ENCODE measurements at places on chromosomes 7 and 10.

- DNase-seq: no peak
Measured at GRCh38 chr10:132465193-132465888, 68.3 kb downstream of the PWWP2B start.

DNA sequence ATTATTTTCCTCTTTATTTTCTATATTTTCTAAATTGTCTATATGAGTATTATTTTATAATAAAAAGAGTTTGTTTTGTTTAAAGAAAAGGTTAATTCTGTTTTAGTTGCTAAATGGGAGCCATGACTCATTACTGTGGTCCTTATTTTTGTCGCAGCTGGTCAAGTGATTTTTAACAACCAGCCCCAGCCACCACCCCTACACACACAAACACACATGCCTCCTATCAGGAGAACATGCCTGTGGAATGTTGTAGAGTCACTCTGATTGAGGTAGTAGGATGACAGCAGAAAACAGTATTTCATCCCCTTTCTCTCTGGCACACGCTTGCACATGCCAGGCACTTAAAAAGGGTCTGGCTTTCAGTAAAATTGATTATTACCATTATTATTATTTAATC lies 68.6 kb upstream of the GDF10 start:
- no peak for DNase-seq

DNA sequence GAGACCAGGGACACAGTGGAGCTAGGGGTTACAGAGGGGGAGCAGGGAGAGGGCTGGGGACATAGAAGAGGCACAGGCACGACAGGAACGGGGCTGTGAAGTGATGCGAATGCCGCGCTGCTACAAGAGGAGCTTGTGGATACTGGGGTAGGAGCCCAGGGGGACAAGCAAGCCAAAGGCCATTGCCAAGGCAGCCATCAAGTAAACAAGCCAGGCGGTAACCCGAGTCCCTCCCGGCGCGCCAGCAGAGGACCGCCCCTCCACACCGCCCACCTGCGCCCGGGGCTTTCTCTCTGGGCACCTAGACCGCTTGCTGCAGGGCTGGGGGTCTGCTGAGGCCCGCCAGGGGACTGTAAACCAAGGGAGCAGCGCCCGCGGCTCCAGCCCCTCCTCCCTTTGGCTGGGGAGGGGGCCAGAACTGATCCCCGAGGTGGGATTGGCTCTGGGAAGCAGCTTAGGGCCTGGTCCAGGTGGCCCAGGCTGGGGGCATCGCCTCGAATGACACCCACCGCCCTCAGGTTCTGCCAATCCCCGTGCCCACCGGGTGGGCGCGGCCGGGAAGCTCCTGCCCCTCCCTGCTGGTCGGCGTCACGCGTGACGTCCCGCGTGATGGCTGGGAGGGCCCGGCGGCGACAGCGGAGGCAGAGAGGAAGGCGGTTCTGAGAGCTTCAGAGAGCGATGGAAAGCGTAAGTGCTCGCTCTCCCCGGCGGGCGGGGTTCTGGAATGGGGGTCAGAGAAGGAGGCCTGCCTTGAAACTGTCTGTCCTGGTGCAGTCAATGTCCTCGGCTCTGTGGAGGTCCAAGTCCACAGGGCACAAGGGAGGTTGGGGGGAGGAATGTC lies 982 bp downstream of the SFXN3 start:
- peak; percentile 80 for DNase-seq

DNA sequence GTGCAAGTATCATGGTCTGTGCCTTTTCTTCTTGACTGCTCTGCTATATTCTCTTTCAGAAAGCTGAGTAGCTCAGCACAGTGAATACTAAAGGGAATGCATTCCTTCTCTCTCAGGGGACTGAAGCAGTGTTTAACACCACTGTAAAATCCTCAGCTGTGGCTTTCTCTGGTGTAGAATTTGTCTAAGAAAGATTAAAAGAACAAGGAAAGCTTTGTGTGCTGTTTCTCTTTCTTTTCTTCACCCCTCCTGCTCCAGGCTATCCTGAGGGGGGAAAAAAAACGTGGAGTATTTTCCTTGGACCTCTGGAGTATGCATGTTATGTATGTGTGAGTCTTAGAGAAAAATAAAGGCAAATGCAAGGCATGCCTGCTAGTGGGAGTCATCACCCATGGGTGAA lies 383.9 kb downstream of the AUTS2 start:
- DNase-seq: no peak

DNA sequence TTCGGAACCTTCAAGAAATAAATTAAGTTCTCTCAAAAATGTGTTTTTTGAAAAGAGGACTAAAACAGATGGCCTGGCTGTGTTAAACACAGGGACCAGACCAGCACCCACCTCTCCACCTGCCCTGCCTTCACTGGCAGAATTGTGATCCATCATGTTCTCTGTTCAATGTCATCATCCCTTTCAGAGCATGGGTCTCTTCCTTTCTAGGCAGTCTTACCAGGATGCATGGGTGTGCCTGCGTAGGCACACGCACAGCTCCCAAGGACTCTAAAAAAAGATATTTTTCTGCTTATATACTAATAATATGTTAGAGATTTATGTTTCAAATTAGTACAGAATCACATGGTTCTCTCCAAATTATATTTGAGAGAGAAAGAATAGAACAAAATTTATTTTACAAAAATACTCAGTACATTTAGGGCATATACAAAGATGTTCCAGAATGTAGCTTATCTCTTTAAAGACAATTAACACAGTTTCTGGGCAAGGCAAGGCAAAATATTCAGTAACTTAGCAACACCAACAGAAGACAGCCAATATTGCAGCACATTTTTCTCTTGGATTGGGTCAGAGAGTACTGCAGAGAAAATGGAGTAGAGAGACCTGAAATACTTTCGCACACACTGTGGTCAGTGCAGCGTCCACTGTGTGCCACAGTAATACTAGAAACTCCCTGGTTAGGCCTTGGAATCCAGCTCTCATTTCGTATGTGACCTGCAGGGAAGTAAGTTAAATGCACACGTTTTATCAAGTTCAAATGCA lies 52.8 kb downstream of the EGFR start:
- DNase-seq: no peak

GRCh38 chr7:155858521-155859061 lies 46.3 kb upstream of the SHH start:
- no peak for DNase-seq

- DNase-seq: no peak
Measured at GRCh38 chr10:103616705-103617601, 123.4 kb downstream of the NEURL1 start.

DNA sequence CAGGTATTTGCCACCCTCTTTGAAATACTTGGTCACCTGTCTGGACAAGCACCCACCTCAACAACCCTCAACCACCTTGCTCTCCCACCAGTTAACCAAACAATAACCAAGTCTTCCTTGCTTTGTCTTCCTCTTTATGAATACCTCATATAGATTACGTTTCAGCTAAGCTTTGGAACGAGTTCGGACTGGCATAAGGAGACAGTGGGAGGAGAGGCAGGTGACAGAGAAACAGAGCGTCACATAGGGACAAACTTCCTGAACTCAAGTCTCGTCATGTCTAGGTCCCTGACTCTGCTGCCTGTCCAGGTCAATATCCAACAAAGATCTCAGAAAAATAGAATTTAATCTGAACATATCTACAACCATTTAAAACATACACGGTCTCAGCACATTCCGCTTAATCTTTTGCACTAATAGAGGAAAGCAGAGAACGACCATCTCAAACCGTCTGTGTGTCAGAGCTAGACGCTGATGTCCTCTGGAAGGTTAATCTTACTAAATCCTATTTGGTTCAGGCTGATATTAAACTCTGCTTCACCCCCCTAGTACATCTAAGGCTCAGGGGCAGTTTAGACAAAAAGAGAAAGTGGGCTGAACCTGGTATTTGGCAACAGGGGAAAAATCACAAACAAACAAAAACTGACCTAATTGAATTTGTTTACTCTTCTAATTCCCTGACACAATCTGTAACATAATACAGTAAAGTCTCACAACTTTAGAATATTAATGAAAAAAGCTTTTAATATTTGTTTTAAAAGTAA lies 26.4 kb upstream of the SVOPL start:
- DNase-seq: no peak

- no peak for DNase-seq
Measured at GRCh38 chr10:114876169-114876568, 54.6 kb downstream of the FHIP2A start.

DNA sequence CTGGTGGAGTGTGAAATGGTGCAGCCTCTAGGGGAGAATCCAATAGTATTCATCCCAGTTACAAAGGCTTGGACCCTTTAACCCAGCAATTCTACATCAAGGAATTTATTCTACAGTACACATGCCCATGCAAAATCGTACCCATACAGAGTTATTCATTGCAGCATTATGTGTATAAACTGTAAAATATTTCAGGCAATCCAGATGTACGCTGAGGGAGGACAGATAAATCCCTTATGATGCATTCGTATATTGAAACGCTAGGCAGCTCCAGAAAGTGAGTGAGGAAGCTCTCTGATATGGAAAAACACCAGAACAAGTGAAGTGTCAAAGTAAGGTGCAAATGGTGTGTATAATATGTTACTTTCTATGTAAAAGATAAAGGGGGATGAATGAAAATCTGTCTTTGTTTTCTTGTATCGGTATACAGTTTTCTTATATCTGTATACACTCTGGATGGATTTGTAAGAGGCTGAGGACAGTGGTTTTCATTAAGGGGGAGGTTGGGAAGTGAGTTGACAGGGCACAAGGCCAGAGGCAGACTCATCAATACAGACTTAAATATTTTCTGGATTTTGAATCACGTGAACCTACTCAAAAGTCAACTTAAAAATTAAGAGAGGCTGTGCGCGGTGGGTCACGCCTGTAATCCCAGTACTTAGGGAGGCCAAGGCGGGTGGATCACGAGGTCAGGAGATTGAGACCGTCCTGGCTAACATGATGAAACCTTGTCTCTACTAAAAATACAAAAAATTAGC lies 17.1 kb downstream of the VWA2 start:
- no peak for DNase-seq

DNA sequence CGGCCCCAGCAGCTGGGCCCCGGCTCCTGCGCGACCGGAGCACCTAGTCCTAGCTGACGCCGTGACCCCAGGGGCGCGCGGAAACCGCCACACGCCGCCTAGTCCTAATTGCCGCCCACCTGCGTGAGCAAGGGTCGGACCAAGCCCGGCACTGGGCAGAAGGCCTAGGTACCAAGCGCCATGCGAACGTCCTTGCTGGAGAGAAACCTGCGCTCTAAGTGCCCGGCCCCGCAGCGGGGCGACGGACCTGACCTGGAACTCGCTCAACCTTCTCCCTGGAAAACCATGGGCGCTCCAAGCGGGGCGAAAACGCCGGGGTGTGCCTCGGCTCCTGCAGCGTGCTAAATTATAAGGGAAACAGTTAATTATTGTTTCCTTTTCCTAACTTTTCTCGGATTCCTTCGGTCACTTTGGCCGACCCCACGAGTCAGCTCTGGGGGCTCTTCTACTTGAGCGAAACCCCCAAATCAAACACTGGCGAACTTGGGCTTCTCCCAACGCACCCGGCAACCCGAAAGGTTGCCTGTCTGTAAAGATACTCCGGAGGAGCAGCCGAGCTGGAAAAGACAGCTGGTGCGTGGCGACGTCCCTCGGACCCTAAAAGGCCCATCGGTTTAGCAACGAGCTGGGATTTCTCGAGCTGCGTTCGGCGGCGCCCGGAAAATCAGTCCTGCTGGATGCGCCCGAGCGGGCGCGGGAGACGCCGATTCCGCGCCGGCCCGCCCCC lies 5.3 kb upstream of the EBF3 start:
- no peak for DNase-seq

- no peak for DNase-seq
Measured at GRCh38 chr7:28958235-28958979, at the start of gene TRIL. TSS of gene TRIL (minus strand) at chr7:28958330. CDS start at chr7:28958046, 284 bp downstream.

GRCh38 chr10:110774069-110775019 lies 97.4 kb upstream of the PDCD4 start:
- DNase-seq: no peak

DNA sequence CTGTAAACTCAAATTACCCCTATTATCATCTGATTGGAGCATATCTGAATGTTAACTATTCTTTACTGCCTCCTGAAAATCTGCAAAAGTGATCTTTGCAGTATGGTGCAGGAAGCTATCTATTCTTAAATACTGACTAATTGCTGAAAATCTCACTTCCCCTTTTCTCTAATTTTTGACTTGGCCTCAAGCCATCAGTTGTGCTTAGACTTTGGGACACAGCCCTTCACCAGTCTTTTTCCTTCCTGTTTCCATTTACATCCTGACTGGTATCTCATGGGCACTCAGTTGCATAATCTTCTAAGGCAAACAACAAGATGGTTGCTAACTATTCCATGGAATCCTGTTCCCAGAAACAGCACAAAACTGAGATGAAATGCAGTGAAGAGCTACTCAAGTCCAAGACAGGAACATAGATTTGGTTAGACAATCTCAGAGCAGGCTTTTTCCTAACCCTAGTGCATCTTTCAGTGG lies 228.5 kb downstream of the SORCS1 start:
- no peak for DNase-seq

DNA sequence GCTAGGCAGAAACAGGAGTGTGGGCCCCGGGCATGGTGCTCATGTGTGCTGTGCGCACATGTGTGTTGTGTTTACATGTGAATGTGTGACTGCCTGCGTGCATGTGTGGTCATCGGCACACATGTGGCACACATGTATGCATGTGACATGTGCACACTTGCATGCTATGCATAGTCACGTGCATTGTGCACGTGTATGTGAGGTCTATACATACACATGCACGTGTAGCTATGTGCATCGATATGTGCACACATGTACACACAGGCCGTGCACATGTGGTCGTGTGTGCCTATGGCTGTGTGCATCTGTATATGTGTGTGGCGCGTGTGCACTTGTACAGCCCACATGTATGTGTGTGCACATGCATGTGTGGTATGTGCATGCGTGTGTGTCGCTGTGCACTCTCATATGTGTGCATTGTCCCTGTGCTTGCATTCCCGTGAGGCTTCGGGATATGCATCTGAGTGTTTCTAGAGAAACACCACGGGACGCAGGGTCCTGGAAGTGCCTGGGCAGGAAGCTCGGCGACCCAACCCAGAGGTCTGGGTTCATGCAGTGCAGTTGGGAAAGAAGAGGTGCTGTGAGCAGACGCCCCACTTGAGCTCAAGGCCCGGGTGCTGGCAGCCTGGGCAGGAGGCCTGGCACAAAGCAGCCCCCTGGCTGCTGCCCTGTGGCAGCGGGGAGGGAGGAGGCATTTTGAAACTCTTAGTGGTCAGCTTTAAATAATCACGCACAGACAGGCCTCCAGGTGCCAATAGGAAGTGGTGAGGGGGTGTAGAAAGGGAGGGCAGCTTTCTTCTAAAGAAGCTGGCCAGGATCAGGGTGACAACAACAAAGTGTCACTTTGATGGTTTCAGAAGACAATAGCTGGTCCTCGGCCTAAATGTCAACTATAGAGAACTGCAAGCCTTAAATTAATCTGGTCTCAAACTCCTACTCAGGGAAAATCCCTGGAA lies 410.0 kb upstream of the MGMT start:
- DNase-seq: no peak

GRCh38 chr7:153641199-153641598 lies 411.0 kb upstream of the DPP6 start:
- no peak for DNase-seq

Measured in T-helper 22 cell (primary cell).